ENCODE measurements at places on chromosomes 5 and 9.

DNA sequence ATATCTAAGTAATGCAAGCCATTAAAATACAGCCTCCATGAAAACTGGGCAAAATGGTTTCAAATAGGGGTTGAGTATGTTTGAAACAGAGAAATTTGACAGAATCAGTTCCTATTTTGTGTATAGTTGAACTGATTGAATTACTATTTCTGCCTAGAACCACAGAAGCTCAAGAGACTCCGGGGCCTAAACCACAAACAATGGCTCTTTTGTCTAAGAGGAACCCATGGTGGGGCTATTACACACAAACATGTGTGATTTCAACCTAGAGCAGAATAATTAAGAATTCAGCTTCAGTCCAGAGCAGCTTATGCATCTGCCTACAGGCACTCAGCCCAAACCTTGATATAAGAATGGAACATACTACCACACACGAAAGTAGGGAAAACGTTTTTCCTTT, 171.2 kb upstream of the MPDZ start:
- DNase-seq = no peak

- no peak for DNase-seq
Measured at GRCh38 chr9:107386396-107386795, 103.2 kb downstream of the KLF4 start.

DNA sequence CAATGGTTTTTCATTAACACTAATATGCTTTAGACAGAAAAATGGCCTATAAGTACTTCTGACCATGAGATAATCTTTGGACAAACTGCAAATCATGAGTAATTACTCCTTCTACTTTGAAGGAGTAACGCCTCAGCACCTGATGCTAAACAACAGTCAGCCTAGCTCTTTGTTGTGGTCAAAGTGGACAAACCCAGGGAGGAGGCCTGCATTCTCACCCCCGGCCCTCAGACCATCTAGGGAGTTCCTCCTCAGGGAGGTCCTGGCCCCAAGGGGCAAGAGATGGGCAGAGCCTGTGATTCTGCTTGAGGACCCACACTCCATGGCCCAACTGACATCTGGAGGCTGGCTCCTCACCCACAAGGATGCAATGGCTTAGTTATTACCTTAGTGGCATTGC, 48.2 kb upstream of the ANGPTL2 start:
- DNase-seq = no peak

GRCh38 chr5:121144764-121145163, 680.7 kb downstream of the PRR16 start:
- DNase-seq = no peak
